NCI-H2227 treated with DMSO at 0.1 percent for 48 hours (cell line): ENCODE measurements at places on chromosomes 12 and 14.

DNA sequence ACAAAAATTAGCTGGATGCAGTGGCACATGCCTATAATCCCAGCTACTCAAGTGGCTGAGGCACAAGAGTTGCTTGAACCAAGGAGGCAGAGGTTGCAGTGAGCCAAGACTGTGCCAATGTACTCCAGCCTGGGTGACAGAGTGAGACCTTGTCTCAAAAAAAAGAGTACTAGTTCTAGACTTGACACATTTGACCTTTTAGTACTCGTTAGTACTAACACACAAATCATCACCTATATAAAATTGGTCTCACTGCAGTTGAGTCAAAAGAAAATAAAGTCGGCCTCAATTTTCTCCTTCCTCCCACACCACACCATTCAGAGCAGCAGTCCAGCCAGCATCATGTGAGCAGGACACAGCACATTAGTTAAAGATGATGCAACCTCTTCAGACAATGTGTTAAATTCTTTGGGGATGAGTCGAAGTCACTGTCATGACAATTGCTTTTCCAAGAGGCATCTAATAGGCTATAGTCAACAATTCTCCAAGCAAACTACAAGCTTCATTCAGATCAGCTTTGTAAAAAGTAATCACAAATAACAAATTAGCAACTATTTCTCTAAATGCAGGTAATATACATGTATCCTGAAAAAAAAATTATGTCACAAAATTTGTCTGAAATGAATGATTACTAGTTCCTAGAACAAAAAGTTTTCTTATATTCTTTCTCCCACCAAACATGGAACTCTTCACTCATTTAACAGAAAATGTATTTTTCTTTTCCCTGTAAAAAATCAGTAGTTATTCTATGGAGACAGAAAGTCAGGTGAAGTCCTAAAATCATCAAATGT is 55.6 kb downstream of the CLIP1 start:
- no peak for DNase-seq

DNA sequence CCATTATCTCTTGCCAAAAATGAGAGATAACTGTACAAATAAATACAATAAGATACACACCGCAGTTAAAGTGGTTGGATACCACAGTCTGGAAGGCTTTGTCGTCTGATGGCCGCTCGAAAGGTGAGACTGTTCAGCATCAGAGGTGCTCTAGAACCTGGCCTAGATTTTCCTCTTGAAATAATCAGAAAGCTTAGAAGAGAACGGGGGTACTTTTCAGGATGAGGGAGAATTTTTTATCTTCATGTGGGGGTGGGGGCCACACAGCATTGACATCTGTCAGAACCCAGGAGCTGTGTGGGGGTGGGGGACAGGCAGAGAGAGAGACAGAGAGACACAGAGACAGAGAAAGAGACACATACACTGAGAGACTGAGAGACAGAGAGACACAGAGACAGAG is 90.5 kb downstream of the GALNT9 start:
- DNase-seq: no peak

DNA sequence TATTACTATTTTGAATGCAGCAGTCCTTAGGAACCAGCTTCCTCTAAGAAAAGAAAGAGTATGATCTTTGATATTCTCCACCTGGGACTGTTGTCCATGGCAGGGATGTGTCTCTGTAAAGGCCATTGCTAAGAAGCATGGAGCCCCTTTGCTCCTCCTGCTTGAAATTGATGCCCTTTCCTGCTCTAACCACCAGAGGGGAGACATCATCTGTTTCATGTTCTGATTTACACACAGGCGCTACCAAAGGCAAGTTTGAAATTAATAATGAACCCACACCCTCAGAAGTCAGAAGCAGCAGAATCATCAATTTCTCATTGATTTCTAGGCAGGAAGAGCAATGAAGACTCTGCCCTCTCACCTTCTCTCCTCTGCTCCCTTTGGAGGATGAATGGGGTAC is 253.8 kb downstream of the RMST start:
- no peak for DNase-seq

DNA sequence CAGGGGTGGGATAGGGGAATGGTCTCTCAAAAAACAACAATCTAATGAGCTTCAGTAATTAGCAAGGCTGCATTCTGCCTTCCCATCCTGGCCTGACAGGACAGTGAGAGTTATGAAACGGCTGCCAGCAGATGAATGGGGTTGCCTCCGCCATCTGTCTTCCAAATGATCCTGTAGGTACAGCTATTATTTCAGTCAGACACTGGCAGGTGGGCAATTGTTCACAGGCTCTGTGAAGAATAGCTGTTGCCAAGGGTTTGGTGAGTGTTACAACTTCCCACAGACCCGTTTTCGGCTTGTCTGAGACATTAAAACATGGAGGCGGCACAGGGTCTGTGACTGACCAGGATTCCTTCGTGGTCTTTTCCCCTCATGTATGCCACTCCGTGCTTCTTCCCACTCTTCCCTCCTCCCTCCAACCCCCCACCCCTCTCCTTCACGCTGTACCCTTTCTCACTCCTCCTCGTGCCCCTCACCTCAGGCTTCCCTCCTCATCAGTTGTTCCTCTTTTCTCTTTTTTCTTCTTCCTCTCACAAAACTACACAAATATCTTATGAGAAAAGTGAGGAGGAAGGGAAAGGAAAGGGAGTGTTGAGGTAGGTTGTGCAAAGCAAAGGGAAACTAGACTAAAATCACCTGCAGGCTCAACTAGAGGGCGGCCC is 160.8 kb upstream of the GZMB start:
- no peak for DNase-seq

DNA sequence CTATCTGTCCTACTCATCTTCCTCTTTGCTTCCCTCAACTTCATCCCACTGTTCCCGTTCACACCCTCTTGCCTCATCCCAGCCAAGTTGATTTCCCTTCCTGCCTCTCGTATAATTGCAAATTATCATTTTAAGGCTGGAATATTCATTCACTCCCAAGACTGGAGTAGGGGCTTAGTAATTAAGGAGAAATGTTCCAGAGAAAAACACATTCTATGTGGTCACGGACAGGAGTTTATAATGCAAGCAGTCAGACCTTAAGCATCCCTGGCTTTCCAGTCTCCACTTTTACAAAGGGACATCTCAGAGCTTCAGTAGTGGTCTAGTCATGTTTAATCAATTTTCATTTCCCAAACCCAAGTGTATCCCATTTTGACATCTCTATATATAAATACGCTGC is 54.9 kb downstream of the TMEM132D start:
- no peak for DNase-seq

GRCh38 chr14:71658261-71658860 is 273.9 kb upstream of the RGS6 start:
- no peak for DNase-seq

DNA sequence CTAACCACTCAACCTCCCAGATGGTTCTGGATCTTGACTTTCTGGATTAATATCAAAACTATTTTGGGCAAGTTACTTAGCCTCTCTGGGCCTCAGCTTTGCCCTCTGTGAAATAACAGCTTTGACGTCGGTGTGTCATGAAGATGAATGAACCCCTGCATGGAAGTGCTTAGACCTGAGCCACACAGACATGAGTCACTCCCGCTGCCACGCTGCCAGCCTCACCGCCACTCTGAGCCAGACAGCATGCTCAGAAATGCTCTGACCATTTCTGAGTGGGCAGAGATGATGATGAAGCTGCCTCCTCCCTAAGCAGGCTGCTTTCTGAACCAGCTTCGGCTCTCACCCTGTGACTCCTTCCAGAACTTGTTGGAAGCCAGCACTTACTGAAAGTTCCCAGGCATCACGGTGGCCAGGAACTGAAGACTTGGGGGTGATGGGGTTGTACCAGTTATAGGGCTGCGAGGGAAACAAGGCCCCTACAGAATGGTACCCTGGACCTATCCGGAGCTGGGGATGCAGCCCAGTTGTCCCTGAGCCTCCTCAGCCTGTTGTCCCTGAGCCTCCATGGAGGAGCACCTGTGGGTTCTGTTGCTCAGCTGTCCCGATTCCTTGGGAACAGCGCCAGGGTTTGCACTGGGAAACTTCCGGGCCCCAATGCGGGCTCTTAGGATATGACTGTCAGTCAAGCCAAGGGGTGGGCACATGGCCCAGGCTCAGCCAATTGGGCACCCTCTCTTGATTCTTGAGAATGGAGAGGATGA is 2.0 kb upstream of the CCDC197 start:
- DNase-seq: no peak

DNA sequence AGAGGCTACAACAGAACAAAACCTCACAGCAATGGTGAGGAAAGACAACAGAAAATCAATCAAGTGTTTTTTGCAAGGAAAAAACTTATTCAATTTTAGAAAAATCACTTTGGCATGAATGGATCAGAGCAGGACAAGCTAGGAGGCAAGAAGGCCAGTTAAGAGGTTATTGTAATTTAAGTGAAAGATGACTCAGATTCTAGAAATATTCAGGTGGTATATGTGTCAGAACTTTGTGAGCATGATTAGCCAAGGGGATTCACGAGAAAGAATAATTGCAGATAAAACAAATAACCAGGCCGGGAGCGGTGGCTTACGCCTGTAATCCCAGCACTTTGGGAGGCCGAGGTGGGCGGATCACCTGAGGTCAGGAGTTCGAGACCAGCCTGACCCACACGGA is 12.7 kb downstream of the GCH1 start:
- no peak for DNase-seq

DNA sequence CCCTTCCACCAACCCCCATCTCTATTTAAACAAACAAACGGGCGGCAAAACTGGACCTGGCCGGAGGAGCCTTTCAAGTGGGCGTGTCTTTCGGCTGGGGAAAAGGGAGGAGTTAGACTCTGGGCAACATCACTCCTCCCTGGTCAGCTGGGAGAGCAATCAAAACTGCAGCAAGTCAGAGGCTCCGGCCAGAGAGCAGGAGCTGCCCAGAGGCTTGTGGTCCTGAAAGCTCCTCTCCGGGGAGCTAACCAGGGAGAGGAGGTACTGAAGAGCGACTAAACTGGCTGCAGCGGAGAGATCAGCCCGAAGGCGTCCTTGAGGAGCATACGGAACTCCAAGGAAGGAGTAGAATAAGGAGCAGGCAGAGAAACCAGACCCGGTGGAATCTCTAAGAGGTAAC is at the start of gene NEUROD4:
Gene NEUROD4 (plus strand): TSS at position 191 of the 400 bp plus-strand sequence. CDS start 6,466 bp downstream, outside the sequence.
- DNase-seq: no peak

DNA sequence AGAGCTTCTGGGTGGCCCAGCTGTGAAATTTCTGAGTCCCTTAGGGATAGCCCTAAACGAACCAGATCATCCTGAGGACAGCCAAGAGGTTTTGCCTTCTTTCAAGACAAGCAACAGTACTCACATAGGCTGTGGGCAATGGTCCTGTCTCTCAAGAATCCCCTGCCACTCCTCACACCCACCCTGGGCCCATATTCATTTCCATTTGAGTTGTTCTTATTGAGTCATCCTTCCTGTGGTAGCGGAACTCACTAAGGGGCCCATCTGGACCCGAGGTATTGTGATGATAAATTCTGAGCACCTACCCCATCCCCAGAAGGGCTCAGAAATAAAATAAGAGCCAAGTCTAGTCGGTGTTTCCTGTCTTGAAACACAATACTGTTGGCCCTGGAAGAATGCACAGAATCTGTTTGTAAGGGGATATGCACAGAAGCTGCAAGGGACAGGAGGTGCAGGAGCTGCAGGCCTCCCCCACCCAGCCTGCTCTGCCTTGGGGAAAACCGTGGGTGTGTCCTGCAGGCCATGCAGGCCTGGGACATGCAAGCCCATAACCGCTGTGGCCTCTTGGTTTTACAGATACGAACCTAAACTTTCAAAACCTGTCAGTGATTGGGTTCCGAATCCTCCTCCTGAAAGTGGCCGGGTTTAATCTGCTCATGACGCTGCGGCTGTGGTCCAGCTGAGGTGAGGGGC is 38.9 kb downstream of the DAD1 start:
- DNase-seq: no peak

GRCh38 chr12:104219361-104219892 is 3.8 kb downstream of the TXNRD1 start:
- peak; percentile 47 for DNase-seq
